ENCODE measurements at places on chromosomes 6 and 20. TPM values are rescaled to one million over a fixed set of nuclear protein-coding genes. Genes with fewer than 3 reads are reported as not detected.

ENPP3 gene
- total RNA-seq, result 0.05 TPM

- no peak for DNase-seq
Observed at GRCh38 chr6:158538741-158539140, 21.1 kb upstream of the TMEM181 start.

DNA sequence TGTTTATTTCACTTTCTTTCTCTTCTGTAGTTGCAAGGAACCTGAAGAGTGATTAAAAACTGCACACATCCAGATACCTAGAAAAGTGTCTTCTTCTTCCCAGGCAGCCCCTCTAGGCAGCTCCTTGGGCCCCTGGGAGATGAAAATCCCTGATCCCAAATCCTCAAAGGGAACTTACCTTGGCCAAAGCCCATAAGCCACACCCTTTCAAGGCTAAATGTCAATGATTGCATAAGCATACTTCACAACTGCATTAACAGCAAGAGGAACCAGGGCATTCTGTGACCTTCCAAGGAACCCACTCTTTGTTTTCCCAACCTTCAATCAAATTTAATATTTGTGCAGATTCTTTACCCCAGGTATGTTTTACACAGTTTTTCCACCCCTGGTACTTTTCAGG, 4.4 kb upstream of the HMGN3 start:
- DNase-seq, result no peak

DNA sequence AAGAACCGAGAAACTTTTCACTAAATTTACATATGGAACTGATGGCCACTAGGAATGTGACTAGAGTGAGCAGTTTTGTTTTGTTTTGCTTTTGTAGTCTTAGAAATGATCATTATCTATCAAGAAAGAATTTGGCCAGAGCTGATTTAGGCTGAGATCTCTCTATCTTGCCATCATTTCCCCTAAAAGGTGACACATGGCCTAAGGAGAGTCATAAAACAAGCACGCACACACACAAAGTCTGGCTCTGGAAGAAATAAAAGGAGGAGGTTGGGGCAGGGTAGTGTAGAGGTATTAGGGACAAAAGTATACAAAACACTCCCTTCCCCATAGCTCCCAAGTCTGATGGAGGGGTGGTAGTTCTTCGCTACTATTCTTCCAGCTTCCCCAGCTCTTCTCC, 56.4 kb downstream of the RIPOR2 start:
- DNase-seq, result no peak

DNA sequence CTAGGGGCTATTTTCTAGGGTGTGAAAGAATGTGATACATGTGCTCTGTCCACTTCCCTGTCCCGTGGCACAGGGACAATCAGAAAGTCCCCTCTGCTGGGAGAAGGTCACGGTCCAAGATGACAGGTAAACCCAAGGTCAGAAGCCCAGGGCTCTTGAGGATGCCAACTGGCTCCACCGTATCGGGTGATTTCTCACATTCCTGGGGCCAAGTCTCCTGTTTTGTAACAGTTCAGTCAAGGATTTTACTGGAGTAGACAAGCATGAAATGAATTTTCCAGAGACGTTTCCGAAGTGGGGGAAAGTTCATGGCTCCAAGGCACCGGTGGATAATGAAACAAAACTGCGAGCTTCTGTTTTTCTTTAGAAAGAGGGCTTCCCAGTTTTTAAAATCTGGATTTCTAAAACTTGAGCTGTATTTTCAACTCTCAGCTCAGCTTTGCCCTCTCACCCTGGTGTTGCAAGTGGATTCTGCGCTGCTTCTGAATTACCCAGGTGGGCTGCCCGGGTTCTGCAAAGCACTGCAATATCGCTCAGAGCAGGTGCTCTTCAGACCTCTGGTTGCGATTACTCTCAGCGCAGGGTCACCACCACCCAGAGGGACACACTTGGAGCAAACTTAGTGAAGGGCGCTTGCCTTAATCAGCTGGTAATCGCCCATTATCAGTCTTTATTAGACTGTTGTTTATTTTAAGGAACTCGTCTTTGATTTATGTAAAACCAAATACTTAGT, 64.4 kb upstream of the TMEM170B start:
- no peak for DNase-seq
